T-helper 2 cell treated with Interferon-gamma antibody and Interleukin-4, amounts not matched to agents 5 μg/mL and 100 μg/mL, for 36 hours (primary cell): ENCODE measurements at places on chromosomes 12 and 14.
A peak's percentile ranks its signal among the peaks of the same experiment; 100 is the strongest.

GRCh38 chr12:47717443-47718193 is 7.7 kb downstream of the ENDOU start:
- peak overlapping the region; percentile 69 for H3K27ac ChIP-seq
- H3K27me3 ChIP-seq = no peaks in the 10 kb centered on the region
- peak; percentile 27 for DNase-seq

GRCh38 chr14:99264691-99265450 is 7.1 kb downstream of the BCL11B start:
- H3K4me1 ChIP-seq = peaks cover 69% of the 10 kb centered on the region
- peaks cover 85% of the 10 kb centered on the region for H3K36me3 ChIP-seq
- no peak for DNase-seq
- peak overlapping the region; percentile 96 for H3K4me3 ChIP-seq
- peak overlapping the region; percentile 99 for H3K27ac ChIP-seq
- H3K27me3 ChIP-seq = no peaks in the 10 kb centered on the region

- no peaks in the 10 kb centered on the region for H3K36me3 ChIP-seq
- no peak for DNase-seq
- H3K4me1 ChIP-seq = no peaks in the 10 kb centered on the region
- no peak overlapping the region for H3K27ac ChIP-seq
- no peaks in the 10 kb centered on the region for H3K27me3 ChIP-seq
These were observed 64.7 kb downstream of the AVPR1A start for GRCh38 chr12:63086149-63086915.

GRCh38 chr14:50007123-50007903 is 109.1 kb downstream of the VCPKMT start:
- H3K27ac ChIP-seq = no peak overlapping the region
- H3K27me3 ChIP-seq = no peaks in the 10 kb centered on the region
- H3K4me3 ChIP-seq = no peak overlapping the region
- H3K4me1 ChIP-seq = peaks cover 33% of the 10 kb centered on the region
- DNase-seq = no peak

DNA sequence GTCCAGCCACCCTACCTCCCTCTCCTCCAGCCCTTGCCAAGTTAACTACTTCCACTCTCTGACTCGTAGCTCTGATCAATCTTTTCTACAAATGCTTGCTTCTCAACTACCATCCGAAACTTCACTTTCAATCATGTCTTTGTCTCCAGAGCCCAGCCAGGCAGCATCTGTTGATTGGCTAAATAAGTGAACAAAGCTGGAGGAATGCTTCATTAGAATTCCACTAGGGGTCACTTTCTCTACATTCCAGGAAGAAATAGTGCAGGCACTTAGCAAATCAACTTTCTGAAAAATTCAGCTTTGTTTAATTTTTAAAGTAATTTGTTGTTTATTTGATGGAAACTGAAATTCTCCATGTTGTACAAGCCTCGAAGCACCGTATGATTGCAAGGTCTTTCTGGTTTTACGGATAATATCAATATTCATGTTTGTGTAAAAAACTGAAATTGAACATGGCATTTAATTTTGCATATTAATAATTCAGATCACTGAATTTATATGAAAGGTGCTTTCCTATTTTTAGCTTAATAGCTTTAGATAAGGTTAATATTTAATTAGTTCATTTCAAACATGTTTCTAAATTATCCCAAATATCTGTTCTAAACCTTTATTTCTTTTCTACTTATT is 32.4 kb upstream of the HELB start:
- no peaks in the 10 kb centered on the region for H3K27me3 ChIP-seq
- peaks cover 11% of the 10 kb centered on the region for H3K4me1 ChIP-seq
- no peaks in the 10 kb centered on the region for H3K36me3 ChIP-seq
- H3K4me3 ChIP-seq = no peak overlapping the region
- no peak overlapping the region for H3K27ac ChIP-seq

- no peaks in the 10 kb centered on the region for H3K27me3 ChIP-seq
- H3K4me3 ChIP-seq = peak overlapping the region; percentile 85
- H3K27ac ChIP-seq = peak overlapping the region; percentile 98
- peaks cover 49% of the 10 kb centered on the region for H3K4me1 ChIP-seq
These were observed 6.8 kb upstream of the RNU7-1 start for GRCh38 chr12:6936636-6937480.

DNA sequence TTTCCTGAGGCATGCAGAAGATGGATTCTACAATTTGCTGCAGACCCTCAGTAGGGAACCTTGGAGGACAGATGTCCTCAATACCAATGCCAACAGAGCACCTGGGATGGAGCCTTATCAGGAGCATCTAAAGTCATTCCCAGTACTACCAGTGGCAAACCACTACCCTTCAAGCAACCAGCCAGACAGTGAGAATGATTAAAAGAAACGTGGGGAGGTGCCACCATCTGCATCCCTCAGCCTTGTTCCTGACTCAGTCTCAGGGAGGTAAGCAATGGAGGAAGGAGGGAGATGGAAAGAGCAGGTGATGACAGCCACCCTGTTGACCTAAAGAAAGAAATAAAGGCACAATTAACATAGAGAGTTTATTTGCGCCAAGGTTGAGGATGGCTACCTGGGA is 175.2 kb upstream of the GRIN2B start:
- H3K27me3 ChIP-seq = no peaks in the 10 kb centered on the region
- H3K4me1 ChIP-seq = no peaks in the 10 kb centered on the region
- no peak for DNase-seq
- no peak overlapping the region for H3K27ac ChIP-seq

GRCh38 chr12:64656429-64656828 is 46.1 kb downstream of the RASSF3 start:
- peaks cover 49% of the 10 kb centered on the region for H3K4me1 ChIP-seq
- H3K4me3 ChIP-seq = no peak overlapping the region
- no peaks in the 10 kb centered on the region for H3K27me3 ChIP-seq
- no peak for DNase-seq
- H3K27ac ChIP-seq = no peak overlapping the region

DNA sequence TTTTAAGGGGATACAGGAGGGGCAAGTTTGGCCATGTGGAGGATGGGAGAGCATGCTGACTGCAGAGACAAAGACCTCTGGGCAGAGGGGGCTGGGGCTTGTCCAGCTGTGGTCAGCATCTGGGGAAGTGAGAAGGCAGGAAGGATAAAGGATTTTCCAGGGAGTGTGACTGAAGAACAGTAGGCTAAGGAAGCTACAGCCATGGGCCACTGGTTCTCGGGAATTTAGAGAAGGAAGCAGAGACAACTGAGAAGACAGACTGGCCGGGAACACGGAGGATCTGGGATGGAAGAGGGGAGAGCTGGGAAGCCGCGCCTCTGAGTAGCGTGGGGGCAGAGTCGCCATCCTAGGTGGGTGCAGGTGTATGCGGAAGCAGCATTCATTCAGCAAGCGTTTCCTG is 7.0 kb upstream of the PGAM5 start:
- no peak overlapping the region for H3K4me3 ChIP-seq
- H3K4me1 ChIP-seq = peaks cover 2% of the 10 kb centered on the region
- DNase-seq = no peak
- H3K27ac ChIP-seq = peak overlapping the region; percentile 14
- no peaks in the 10 kb centered on the region for H3K27me3 ChIP-seq

GRCh38 chr14:103391048-103391447 is 5.8 kb downstream of the MARK3 start:
- H3K36me3 ChIP-seq = peaks cover 11% of the 10 kb centered on the region
- no peak for DNase-seq
- H3K4me3 ChIP-seq = no peak overlapping the region
- peaks cover 43% of the 10 kb centered on the region for H3K4me1 ChIP-seq
- no peak overlapping the region for H3K27ac ChIP-seq

DNA sequence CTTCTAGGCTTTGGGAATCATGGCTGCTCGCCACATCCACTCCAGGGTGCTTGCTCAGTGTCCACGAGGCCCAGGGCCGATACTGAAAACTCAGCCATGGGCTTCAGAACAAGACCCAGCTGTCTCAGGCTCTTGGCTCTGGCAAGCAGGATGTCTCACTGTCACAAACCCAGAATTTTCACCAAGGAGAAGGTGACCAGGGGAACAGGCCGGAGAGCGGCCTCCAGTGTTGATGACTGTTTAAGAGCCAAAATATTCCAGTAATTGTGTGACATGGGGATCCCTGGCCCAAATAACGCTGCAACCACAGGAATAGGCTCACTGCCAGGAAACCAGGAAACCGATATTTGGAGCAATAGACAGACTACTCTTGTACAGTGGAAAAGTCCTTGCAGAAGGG is 9.8 kb upstream of the SERPINA5 start:
- no peaks in the 10 kb centered on the region for H3K36me3 ChIP-seq
- no peak overlapping the region for H3K4me3 ChIP-seq
- no peaks in the 10 kb centered on the region for H3K27me3 ChIP-seq
- no peak for DNase-seq
- no peak overlapping the region for H3K27ac ChIP-seq

GRCh38 chr12:23066095-23066494 is 441.1 kb downstream of the ETNK1 start:
- no peaks in the 10 kb centered on the region for H3K27me3 ChIP-seq
- no peaks in the 10 kb centered on the region for H3K4me1 ChIP-seq
- no peak overlapping the region for H3K27ac ChIP-seq

DNA sequence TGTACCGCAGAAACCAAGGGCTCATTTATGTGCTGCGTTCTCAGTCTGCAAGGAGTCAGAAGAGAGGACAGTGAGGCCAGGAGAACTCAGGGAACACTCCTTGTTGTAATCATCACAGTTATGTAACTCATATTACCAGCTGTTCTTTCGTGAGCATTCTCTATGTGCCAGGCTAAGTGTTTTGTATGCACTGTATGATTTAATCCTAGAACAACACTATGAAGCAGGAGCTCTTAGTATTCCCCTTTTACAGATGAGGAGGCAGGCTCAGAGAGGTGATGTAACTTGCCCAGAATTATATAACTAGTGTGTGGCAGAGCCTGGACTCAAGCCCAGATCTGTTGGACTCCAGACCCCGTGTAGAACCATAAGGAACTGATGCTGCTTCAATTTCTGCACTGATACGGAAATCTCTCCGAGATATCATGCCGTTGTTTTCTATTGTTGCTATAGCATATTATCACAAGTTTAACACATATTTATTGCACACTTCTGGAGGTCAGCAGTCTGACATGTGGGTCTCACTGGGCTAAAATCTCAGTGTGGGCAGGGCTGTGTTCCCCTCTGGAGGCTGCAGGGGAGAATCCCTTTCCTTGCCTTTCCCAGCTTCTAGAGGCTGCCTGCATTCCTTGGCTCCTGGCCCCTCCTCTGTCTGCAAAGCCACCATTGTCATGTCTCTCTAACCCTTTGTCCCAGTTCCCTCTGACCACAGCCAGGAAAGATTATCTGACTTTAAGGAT is 16.3 kb upstream of the CD9 start:
- H3K27me3 ChIP-seq = peaks cover 5% of the 10 kb centered on the region
- no peak overlapping the region for H3K4me3 ChIP-seq
- H3K4me1 ChIP-seq = no peaks in the 10 kb centered on the region
- H3K27ac ChIP-seq = no peak overlapping the region
- H3K36me3 ChIP-seq = no peaks in the 10 kb centered on the region

DNA sequence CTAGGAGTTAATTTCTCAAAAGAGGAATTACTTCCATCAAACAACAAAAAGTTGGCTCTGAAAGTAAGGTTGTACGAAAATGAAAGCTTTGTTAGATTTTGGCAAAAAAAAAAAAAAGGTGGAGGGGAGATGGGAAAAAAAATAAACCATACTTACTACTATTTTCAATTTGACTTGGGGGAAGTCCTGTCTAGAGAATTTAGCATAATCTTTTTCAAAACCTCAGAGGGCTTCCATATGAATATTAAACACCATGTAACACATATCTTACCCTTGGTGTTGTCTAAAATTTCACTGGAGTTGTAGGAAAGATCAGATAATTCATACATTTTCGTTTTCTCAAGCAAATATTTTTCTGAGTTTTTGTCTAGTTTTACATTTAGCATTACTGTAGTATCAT is 17.5 kb downstream of the GRIP1 start:
- no peak for DNase-seq
- H3K27me3 ChIP-seq = peaks cover 4% of the 10 kb centered on the region
- H3K36me3 ChIP-seq = no peaks in the 10 kb centered on the region
- no peak overlapping the region for H3K27ac ChIP-seq

DNA sequence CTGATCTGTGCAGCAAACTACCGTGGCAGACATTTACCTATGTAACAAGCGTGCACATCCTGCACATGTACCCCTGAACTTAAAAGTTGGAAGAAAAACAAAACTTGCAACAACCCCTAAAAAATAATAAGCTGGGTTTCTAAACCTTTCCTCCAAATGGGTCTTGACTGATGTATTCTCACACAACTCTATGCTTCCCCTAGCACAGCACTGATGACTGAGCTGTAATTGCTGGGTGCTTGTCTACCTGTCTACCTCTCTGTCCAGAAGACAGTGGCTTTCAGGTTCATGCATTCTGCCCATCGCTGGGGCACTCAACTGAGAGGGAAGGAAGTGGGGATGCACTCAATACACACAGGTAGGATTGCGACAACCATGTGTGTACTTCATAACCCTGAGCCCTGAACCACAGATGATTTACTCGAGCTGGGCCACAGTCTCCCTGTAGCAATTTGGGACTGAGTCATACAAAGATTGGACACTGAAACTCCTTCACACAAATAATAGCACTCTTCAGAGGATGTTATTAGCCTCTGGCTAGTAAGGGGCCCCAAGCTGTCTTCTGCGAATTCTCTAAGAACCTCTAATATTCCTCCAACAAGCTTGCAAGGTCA is 44.8 kb upstream of the TMPO start:
- H3K27me3 ChIP-seq = no peaks in the 10 kb centered on the region
- DNase-seq = no peak
- no peak overlapping the region for H3K27ac ChIP-seq
- peaks cover under 1% of the 10 kb centered on the region for H3K4me1 ChIP-seq
- H3K4me3 ChIP-seq = no peak overlapping the region

GRCh38 chr12:70948976-70949336 is 28.4 kb upstream of the PTPRR start:
- no peaks in the 10 kb centered on the region for H3K36me3 ChIP-seq
- H3K4me3 ChIP-seq = no peak overlapping the region
- no peaks in the 10 kb centered on the region for H3K4me1 ChIP-seq
- no peak for DNase-seq
- no peak overlapping the region for H3K27ac ChIP-seq

DNA sequence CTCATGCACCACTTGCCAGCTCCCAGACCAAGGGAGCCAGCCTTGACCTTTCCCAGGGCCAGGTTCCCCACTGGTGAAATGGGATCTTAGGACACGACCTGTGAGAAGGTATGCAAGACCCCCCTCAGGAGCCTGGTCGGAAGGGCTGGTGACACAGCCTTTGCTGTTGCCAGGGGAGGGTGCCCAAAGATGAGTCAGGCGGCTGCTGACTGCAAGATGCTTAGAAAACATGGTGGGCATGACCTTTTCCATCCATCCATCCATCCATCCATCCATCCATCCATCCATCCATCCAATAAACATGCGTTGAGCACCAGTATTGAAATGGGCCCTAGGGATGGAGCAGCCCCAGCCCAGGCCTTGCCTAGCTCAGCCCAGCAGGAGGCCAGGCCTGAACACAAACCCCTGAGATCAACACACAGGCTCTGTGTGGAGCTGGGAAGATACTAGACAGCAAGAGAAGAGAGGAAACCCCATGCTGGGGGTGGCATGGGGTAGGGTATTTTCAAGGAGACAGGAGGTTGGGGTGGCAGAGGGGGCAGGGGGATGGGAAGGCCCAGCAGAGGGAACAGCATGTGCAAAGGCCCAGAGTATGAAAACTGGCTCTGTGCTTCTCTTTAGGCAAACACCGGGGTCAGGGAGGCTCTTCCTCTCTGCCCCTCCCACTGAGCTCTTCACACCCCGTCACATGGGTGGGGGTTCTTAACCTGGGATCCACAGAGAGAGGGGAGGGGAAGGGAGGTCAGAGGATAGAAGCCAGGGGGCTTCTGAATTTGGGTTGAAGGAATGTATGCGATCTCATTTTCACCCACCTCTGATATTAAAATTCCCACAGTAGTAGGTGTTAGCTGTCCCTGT is 26.2 kb upstream of the YY1 start:
- H3K27ac ChIP-seq = peak overlapping the region; percentile 84
- H3K36me3 ChIP-seq = peaks cover 1% of the 10 kb centered on the region
